ENCODE measurements at places on chromosomes 5 and 9.
A peak's percentile ranks its signal among the peaks of the same experiment; 100 is the strongest.

DNA sequence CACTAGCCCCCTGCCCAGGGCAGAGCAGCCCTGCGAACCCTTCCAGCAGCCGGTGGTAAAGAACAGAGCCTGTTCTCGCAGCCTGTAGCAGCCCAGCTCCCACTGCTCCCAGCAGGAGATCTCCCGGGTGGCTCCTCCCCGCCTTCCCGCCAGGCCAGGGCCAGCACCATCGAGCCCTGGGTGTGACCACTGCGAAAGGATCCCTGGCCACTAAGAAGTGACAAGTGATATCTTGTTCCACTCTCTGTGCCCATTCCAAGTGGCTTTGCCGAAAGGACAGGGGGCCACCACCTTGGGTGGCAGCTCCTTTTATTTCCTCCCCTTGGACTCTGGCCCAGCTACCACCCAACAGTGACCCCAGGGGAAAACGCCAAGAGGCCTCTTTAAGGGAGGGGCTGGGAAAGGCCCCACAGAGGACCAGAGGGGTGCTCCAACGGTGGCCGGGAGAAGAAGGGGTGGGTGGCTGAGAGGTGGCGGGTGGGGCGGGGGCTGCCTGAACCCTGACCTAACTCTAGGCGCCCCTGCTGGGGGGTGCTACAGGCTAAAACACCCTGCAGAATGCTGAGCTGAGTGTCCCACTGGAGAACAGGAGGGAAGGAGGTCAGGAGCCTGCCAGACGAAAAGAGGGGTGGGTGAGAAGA is 1.6 kb downstream of the NACC2 start:
- DNase-seq: peak; percentile 27

DNA sequence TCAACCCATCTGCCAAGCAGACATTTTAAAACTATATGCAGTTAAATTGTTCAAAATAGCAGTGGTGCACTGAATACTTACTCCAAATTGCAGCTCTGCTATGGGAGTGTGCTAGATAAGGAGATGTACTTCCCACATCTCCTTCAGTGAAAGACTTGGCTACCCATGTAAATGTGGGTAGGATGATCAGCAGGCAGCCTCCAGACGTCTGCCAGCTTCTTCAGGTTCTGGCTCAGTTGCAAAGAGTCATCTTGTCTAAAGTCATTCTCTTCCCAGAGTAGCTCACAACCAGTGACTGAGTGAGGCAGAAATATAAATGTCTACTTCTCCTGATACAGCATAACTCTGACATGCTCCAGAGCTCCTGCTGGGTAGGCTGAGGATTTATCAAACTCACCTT is 1050.0 kb upstream of the CDH10 start:
- DNase-seq: no peak

DNA sequence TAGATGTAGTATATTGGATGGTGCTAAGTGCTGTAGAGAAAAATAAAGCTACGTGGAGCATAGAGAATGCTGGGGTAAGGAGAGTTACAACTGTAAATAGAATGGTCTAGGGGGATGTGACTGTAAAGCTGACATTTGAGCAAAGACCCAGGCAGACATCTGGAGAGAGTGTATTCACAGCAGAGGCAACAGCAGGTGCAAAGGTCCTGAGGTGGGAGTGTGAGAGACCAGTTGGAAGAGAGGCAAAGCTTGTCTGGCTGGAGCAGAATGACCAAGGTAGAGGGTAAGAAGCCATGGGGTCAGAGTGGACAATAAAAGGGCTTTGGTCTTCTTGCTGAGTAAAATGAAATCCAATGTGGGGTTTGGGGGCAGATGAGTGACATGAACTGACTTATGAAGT is 92.9 kb upstream of the IQGAP2 start:
- DNase-seq: no peak

DNA sequence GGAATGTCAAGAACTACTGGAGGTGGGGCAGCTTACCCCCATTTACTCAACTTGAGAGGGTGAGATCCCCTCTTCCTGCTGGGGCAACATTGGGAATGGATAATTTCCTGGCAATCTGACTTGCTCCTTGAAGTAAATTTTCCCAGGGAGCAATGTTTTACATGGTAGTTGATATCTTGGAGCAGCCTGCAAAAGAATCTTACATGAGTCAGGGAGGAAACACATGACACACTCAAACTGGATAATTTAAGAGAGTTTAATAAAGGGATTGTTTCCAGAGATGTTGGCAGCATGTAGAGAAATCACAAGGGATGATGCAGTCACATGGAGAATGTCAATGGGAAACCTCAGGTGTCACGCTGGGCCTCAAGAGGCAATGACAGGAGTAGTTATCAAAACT is 212.5 kb downstream of the GAS1 start:
- peak; percentile 46 for DNase-seq

GRCh38 chr5:6745706-6746222 is 32.5 kb downstream of the TENT4A start:
- peak; percentile 67 for DNase-seq

DNA sequence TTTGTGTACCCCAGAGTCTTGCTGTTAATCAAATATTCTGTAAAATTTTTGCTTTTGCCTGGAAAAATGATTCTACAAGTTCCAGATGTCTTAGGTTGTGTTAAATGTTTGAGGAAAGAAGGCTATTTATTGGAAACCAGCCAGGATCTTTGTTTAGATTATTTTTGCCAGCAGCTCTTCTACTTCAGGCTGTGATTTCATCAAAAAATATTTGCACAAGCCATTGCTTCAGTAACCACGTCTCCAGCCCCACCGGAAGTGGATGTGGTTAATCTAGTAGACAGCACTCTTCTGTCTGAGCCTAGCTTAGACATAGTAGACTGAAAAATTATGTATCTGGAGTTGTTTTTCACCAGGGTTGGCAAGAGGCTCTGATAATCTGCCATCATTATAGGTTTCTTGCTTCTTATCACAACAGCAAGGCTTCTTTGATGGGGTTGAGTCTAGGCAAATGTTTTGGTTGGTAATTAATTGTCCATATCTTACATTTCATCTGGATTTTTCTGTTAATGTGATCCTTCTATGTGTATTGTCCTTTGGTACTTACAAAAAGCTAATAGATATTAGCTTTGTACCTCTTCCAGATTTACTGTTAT is 17.1 kb downstream of the KCTD16 start:
- DNase-seq: peak; percentile 96

DNA sequence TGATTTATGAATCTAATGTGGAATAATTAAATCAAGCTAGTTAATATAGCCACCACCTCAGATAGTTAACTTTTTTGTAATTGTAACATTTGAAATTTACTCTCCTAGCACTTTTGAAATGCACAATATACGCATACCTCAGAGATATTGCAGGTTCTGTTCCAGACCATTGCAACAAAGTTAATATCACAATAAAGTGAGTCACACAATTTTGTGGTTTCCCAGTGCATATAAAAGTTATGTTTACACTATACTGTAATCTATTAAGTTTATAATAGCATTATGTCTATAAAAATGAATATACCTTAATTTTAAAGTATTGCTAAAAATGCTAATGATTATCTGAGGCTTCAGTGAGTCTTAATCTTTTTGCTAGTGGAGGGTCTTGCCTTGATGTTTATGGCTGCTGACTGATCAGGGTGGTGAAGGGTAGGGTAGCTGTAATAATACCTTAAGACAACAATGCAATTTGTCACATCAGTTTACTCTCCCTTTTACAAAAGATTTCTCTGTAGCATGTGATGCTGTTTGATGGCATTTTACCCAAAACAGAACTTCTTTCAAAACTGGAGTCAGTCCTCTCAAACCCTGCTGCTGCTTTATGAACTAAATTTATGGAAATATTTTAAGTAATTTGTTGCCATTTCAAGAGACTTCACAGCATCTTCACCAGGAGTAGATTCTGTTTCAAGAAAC is 235.1 kb upstream of the ADAMTSL1 start:
- DNase-seq: peak; percentile 56

- DNase-seq: no peak
Measured at GRCh38 chr5:15472116-15472515, 27.9 kb upstream of the FBXL7 start.

- no peak for DNase-seq
Measured at GRCh38 chr9:2469681-2470221, 151.8 kb upstream of the VLDLR start.

- DNase-seq: no peak
Measured at GRCh38 chr5:9373571-9373970, 172.3 kb downstream of the SEMA5A start.

- DNase-seq: no peak
Measured at GRCh38 chr5:178392931-178393394, 160.4 kb upstream of the PHYKPL start.

GRCh38 chr9:7103771-7104170 is 346.0 kb downstream of the KDM4C start:
- DNase-seq: no peak

- peak; percentile 31 for DNase-seq
Measured at GRCh38 chr5:108003178-108003577, 332.4 kb upstream of the EFNA5 start.

DNA sequence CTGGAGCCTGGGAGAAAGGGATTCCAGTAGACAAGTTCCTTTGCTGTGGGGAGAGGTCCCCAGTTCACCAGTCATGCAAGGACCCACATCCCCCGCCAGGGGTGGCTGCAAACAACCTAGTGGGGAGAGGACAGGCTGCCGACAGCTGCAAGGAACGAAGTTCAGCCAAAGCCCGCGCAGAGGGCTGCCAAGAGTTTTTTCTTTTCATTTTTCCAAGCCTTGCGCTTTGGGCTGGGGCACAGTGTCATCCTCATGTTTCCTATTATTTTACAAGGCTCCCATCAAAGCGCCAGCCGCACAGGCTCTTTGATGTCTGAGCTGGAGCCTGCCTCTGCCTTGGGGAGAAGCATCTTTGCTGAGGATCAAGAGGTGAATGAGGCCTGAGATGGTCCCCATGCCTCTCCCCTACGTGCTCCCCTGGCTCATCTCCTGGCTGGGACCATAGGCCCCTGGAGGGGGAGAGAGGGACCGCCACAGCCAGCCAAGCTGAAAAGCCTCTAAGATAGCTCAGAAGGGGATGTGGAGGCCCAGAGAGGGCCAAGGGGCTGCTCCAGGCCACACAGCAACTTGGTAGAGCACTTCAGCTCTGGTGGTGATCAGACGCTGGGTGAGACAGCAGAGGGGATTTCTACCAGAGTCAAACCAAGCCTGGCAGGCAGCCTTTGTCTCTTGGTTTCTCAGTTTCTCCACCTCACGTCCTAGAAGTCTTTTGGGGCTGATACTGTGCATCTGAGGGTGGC is 50.4 kb upstream of the SYNPO start:
- DNase-seq: peak; percentile 32

DNA sequence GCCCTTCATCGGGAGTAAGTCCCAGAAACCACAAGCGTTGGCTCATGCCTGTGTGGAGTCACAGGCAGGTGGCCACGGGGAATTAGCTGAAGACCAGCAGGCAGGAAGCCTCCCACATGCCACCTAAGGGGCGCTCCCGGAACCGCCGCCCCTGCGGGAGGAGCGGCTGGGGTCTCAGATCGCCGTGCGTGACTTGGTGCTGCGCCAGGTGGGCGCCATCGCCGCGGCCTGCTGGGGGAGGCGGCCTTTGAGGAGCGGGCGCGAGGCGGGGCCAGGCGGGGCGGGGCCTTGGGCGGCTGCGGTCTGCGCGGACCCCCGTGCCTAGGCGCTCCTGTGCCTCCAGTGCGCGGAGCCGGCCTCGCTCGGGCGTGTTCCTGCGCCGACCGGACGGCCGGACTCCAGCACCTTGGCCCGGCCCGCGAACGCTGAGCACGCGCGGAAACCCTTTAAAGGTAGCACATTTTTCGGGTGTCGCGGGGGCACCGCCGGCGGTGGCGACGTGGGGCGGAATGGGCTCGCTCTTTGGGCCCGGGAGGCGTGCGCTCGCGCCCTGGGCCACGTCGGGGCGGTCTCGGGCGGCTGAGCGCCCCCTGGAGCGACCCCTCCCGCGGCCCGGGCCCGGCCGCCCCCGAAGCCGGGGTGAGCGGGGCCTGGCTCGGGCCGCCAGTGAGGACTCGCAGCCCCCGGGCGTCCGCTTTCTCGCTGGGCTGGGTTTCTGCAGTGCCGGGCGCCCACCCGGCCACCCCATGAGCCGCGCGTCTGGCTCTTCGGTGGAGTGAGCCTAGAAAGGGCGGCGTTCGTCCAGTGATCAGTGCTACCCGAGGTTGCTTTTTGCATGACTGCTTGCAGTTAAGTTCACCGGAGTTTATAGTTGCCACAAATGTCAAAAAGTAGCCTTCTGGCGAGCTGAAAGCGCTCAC is 24.5 kb downstream of the LECT2 start:
- DNase-seq: no peak

DNA sequence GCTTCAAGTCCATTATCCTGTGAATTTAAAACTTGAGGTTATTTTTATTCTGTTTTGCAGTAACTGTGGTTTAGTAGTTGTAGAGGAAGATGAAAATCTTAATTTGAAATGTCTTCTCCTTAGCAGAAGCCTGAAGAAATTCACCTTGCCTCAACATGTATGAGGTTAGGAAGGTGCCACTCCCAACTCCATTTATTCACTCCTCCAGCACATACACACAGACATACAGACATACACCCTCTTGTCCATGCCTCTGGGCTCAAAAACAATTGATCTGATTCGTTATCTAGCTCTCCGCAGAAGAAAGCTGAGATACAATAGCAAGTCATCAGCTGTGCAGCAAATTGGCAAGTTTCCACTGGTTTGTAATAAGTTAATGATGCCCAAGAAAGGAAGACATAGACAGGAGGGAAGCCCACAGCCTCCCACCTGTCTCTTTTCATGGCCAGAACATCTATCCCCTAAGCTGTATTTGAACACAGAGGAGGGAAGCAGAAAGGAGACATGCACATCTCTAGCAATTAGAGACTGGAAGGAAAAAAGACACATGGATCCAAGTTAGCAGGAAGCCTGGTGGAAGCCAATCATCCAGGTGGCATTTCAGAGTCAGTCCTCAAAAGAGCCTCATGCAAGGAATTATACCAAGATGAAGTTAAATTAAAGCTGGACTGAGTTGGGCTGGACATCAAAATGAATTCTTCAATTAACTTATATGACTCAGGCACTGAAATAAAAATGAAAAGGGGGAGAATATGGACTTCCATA is 257.9 kb downstream of the ASTN2 start:
- no peak for DNase-seq

GRCh38 chr9:131981116-131981776 is 98.4 kb downstream of the MED27 start:
- DNase-seq: peak; percentile 6

DNA sequence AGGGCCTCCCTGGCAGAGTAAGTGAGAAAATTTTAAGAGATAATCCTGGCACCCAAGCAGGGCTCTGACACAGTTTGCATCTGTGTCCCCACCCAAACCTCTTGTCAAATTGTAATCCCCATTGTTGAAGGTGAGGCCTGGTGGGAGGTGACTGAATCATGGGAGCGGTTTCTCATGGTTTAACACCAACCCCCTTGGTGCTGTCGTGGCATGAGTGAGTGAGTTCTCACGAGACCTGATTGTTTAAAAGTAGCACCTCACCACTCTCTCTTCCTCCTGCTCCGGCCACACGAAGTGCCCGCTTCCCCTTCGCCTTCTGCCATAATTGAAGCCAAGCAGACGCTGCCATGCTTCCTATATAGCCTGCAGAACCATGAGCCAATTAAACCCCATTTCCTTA is 80.1 kb downstream of the FBXW11 start:
- no peak for DNase-seq

DNA sequence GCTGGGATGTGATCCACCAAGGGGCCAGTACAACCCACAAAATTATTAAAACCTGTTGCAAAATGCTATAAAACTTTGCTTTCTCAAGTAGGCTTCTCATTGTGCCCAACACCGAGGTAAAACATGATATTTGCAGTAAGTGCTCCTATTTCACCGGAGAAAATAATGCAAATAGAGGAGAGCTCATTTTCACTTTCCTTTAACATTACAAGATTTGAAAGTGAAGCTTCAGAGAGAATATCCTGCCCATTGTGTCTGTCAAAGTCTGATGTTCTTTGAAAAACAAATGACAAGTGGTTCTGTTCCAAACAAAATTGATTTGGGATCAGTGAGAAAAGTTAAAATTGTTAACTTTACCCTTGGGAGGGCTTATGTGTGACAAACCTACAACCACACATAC is 287.1 kb downstream of the KCNN2 start:
- no peak for DNase-seq

GRCh38 chr5:18720002-18720401 is 1085.7 kb downstream of the TAF11L14 start:
- no peak for DNase-seq

Data from fibroblast of gingiva (primary cell).